Karpas-422 (cell line): ENCODE measurements at places on chromosomes 1 and 21. TPM values are rescaled to one million over a fixed set of nuclear protein-coding genes. Genes with fewer than 3 reads are reported as not detected.

DNA sequence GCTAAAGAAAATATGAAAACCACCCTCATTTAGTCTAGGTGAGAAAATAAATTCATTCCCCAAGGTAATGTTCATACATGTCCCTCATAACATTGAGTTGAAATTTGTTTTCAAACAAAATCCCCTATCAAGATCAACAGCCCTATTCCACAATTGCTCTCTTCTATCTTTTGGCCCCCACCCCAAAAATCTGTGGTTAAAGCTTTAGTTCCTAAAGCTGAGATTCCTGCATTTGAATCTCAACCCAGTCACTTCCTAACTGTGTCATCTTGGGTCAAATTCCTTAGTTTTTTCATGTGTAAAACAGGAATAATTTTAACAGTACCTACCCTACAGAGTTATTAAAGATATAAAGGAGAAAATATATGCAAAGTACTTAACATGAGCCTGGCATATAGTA, 22.0 kb downstream of the KIAA0319L start:
- DNase-seq: no peak

- DNase-seq: no peak
These were observed 37.6 kb upstream of the HMGB4 start for GRCh38 chr1:33826311-33826710.

DNA sequence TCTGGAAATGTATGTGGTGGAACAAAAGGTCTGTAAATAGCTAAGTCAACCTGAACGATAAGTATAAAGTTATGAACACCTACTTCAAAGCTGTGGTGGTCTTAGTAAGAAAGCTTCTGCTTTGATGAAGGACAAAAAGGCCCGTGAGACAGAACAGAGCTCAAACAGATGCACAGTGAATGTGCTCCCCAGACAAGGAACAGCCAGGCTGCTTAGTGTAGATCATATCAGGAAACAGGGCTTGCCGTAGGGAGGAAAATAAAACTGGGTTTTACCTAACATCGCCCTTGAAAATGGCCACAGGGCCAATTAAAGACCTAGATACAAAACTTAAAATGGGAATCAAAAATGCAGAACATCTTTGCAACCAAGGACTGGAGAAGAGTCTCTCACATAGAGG, 40.2 kb downstream of the PRSS38 start:
- DNase-seq: no peak

- no peak for DNase-seq
These were observed 73.8 kb upstream of the ZNF678 start for GRCh38 chr1:227489572-227489971.

DNA sequence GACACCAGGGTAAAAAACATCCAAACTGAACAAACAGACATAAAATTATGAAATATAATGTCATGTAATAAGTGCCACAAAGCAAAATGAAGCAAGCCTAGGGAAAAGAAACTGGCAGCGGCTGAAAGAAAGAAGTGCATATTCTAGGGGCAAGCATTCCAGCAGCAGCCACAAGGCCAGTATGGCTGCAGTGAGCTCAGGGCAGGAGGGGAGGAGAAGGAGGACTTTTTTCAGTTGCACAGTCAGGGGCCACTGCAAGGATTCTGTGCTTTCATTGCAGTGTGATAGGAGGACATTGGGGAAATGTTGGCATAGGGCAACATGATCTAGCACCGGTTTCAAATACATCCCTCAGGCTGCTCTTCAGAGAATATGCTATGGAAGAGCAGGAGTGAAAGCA, 263.8 kb downstream of the NEGR1 start:
- DNase-seq: no peak

Gene PLA2G2D
- total RNA-seq: not detected in 2 replicates

Gene GAS5
- total RNA-seq: 636 and 838 TPM in 2 replicates

DNA sequence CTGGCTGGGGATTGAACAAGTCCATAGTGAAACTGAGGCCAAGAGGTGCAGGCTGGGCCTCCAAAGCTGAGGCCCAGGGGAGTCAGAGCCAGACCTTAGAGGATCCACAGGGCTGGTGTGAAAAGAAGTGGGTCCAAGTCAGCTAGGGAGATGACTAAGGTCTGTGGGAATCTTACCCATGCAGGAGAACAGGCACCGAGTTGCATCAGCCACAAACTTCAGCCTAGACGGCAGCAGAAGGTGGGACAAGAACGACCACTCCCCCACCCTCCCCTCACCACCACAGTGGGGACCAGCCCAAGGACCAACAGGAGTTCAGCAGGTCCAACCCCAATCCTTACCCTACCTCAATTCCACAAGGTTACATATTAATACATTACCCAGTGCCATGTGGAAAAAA, 282.3 kb downstream of the TTLL7 start:
- DNase-seq: no peak

Gene RIMKLA
- 1.1 and 2.1 TPM in 2 replicates for total RNA-seq

GRCh38 chr1:88801575-88802208, 89.7 kb downstream of the GTF2B start:
- peak; percentile 45 for DNase-seq

DNA sequence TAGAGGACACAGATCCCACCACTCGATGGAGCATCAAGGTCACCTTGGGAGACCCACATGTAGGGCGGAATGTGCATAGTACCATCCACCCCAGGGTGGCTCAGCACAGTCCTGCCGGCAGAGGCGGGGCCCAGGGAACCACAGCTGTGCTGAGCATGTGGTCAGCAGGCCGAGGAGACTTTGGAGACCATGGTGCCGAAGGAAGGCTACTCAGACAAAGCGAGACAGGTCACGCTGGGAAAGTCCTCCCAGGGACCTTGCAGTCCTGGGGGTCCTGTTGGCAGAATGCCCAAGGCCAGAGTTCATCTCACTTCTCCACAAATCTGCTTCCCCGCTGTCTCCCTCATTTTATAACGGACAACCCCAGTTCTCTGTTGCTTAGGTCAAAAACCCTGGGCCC, 22.5 kb downstream of the WNT3A start:
- no peak for DNase-seq

- DNase-seq: no peak
These were observed 7.7 kb downstream of the PADI1 start for GRCh38 chr1:17212487-17213121.

DNA sequence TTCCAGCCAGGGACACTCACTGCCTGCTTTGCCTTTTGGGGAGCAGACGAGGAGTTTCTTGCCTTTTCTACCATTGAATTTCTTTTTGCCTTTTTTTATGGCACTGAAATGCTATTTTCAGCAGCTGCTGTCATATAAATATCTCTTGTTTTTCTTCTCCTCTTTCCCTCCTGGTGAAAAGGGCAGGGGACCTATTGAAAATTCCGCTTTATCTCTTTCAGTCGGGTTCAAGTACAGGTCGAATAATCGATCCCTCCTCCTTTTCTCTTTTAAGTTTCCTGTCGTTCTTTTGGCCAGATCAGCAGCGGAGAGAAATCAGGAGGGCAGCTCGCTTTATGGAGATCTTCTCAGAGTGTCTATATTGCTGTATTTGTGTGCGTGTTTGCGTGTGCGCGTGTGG, 67.4 kb upstream of the CASZ1 start:
- DNase-seq: no peak

- DNase-seq: peak; percentile 88
These were observed 5.7 kb downstream of the SLC9A1 start for GRCh38 chr1:27149084-27149761.

GRCh38 chr1:206931709-206932108, 10.0 kb upstream of the FCMR start:
- DNase-seq: no peak

DNA sequence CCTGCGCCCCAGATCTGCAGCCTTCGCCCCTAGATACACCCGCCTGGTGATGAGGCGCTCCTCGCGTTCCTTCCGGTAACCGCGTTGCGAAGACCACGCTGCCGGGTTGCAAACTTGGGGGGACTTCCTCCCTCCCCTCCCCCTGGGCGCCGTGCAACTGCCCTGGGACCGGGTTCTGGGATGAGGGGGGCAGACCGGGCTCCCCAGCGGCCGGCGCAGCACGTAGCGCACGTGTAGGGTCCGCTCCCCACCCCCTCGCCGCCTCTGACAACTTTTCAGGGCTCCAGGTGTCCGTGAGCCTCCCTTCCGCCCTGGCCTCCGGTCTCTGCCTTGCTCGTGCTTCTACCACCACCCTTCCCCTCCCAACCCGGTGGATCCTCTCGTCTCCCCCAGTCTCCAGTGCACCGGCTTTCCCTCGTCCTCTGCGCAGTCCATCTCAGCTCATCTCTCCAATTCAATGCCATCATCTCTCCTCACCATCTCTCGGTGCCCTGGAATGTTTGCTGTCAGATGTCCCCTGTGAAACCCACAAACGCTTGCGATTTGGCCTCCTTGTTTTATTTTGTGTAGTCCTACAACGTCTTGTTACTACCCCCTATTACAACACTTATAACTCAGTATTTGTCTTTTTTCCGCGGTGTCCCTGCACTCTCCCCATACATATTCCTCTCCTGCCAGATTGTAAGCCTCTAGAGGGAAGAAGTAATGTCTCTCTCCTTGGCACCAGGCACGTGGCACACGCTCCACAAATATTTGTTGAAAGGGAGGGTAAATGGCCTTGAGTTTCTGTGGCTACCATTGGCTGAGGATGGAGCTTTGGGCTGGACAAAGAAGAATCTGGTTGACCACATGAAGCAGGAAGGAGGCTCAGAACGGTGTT, 782 bp downstream of the PCAT6 start:
- no peak for DNase-seq

Gene PLEKHN1
- total RNA-seq: 0.72 TPM in 1 of 2 replicates, not detected in the other

DNA sequence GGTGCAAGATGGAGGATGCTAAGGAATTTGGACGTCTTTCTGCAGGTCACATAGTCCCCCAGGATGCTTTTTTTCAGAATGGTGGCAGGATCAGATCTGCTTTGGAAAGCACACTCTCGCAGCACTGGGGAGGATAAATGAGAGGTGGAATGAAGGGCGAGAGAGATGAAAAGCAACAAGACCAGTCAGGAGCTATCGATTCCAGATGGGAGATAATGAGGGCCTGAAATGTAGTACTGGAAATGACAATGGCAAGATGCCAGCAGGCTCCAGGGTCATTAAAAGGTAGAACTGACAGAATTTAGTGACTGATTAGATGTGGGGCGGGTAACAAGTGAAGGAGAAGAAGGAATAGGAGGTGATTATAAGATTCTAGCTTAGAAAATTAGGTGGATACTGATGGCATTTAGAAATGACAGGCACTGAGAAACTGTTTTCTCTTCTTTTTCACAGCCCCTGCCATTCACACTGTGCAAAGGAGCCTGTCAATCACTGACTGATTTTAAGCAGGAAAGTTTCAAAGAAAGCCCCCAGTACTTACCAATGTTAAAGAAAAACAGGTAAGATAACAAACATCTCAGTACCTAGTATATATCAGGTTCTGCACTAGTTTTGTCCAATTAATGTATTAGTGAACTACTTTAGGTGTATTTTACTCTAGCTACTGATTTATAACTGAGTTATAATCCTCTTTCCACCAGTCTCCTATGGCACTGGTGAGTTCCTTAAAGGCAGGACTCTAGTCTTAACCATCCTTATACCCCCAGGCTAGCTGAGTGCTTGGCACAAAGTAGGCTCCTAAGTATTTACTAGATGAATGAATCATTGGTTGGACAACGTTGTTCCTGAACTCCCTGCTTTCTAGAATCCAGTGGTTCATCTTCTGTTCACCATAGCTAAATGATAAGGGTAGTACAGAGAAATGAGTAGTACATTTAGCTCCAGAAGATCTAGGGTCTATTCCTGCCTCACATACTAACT, 9.2 kb downstream of the PIGM start:
- no peak for DNase-seq

DNA sequence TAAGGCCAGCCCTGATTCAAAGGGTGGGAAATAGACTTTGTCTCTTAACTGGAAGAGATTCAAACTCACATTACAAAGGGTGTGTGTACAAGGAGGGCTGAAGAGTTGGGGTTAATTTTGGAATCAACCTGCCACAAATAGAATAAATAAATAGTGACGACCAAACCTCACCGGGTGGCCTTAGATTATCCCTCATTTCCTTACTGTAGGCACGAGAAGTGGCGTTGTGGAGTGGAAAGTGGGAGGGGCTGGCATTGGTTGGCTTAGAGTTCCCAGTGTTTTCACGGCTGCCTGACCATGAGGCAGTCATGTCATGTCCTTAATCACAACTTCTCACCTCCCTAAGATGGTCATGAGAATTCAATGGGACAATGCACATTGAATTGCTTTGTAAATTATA, 21.3 kb upstream of the RUNX1 start:
- no peak for DNase-seq

Gene SARS1
- total RNA-seq: 184 and 248 TPM in 2 replicates

Gene CLIC6
- not detected in 2 replicates for total RNA-seq

DNA sequence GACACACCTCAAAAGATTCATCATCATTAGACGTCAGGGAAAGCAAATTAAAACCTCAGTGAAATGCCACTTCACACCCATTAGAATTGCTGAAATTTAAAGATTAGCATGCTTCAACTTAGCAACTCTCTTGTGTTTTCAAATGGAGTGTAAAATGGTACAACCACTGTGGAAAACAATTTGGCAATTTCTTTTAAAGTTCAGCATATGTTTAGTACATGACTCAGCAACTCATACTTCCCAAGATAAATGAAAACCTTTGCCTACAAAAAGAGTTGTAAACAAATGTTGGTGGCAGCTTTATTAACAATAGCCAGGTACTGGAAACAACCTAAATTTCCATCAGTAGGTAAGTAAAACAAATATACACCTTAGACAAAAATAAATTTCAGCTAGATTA, 42.7 kb downstream of the ST3GAL3 start:
- no peak for DNase-seq
